H1 (cell line): ENCODE measurements at places on chromosomes 12 and 14. TPM values are rescaled to one million over a fixed set of nuclear protein-coding genes. Genes with fewer than 3 reads are reported as not detected.

GRCh38 chr12:125356111-125356510 is 290.9 kb downstream of the AACS start:
- H3K27ac ChIP-seq = no peak overlapping the region
- H3K27me3 ChIP-seq = no peaks in the 10 kb centered on the region
- H3K36me3 ChIP-seq = peaks cover 14% of the 10 kb centered on the region
- H3K4me1 ChIP-seq = no peaks in the 10 kb centered on the region
- H3K4me3 ChIP-seq = no peak overlapping the region

DNA sequence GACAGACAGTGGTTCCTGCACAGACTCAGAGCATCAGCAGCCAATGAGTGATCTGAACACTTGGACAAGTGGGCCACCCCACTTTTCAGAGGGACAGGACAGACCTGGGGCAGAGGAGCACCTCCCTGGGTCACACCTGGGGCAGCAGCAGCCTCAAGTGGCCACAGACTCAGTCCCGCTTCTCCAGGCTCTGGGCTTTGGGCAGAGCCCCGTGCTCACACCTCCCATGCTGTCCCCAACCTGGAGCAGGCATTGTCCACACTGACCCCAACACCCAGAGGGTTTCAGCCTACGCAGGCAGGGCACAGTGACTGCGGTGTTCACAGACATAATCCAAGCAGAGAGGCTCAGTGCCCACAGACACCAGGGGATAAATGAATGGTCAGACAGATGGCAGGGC is 135.5 kb upstream of the SFSWAP start:
- H3K4me3 ChIP-seq = no peak overlapping the region
- H3K27ac ChIP-seq = no peak overlapping the region
- no peaks in the 10 kb centered on the region for H3K27me3 ChIP-seq
- DNase-seq = no peak
- H3K36me3 ChIP-seq = no peaks in the 10 kb centered on the region

DNA sequence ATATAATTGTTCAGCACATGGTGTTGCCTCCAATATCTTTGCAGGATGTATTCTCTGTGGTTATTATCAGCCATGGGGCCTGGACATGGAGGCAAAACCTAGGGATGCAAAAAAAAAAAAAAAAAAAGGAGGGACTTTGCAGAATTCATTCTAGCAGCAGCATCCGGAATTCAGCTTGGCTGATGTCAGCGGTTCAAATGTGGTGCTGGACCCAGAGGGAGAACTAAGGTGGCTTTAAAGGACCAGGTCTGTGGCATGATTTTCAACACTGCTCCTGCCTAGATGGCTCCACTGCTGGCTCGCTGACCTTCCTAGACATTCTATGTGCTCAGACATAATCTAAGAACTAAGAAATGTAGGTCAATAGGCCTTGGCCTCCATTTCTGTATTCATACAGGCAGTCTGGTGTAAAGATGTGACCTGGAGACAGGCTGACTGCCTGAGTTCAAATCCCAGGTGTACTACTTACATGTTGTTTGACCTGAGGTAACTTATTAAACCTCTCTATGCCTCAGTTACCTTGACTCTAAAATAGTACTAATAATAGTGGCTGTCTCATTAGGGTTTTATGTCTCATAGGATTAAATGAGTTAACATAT is 108.6 kb downstream of the PPM1A start:
- H3K36me3 ChIP-seq = no peaks in the 10 kb centered on the region
- DNase-seq = no peak
- peaks cover 2% of the 10 kb centered on the region; the same call in 1 of the 2 replicates for H3K4me1 ChIP-seq
- H3K27ac ChIP-seq = no peak overlapping the region
- no peaks in the 10 kb centered on the region; the same call in 1 of the 2 replicates for H3K27me3 ChIP-seq

DNA sequence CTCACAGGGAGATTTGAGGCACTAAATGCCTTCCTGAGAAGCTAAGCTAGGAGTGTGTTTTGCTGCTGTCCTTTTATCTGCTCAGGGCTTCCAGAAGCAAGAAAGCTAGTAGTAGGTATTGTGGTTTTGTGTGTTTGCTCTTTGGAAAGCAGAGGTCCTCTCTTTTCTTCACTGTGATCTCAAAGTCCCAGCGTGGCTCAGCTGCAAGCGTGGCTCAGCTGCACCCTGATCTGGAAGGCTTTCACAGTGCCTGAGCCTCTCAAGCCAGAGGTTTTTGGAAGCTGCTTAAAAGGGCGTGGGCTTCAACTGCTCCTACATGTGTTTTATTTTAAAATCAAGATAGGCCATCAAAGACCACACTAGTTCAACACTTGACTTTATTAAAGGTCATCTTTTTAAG is 337.4 kb upstream of the RGS6 start:
- H3K27me3 ChIP-seq = no peaks in the 10 kb centered on the region
- no peak overlapping the region for H3K27ac ChIP-seq
- no peak overlapping the region for H3K4me3 ChIP-seq
- DNase-seq = no peak
- no peaks in the 10 kb centered on the region for H3K36me3 ChIP-seq
- H3K4me1 ChIP-seq = no peaks in the 10 kb centered on the region

- DNase-seq = no peak
- peaks cover 37% of the 10 kb centered on the region for H3K4me1 ChIP-seq
- no peak overlapping the region for H3K4me3 ChIP-seq
- H3K27ac ChIP-seq = no peak overlapping the region
- H3K27me3 ChIP-seq = no peaks in the 10 kb centered on the region
- no peaks in the 10 kb centered on the region for H3K36me3 ChIP-seq
These were observed 319.1 kb downstream of the ZFP36L1 start for GRCh38 chr14:68473794-68474193.

DNA sequence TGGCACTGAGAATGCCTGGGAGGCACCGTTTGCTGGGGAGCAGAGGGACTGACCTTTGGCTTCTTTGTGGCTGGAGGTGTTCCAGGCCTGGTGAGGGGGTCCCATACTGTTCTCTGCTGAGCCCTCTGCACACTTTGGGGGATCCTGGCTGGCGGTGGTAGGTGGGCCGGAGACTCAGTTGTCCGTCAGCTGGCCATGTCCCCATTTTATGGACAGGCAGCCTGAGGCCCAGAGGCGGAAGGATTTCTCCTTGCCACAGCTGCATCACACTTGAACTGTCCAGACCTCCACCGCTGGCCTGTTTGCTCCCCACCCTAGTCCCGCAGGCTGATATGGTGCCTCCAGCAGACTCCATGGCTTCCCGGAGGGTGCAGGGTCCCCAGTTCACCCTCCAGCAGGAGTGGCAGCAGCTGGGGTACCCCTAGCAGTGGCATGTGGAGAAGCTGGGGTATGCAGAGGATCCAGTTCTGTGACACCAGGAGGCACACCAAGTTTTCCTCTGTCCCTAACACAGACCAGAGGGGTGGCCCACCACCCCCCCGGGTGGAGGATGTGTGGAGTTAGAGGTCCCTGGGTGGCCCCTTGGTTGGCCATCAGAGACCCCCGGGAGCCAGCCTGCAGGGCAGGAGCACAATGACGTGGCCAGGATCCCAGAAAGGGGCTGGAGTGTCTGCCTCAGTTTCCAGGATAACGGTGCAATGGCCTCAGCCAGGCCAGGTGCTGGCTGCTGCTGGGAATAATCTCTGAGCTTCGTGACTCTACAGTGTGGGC is 14.8 kb downstream of the SLC25A29 start:
- no peak overlapping the region; the same call in 1 of the 2 replicates for H3K27ac ChIP-seq
- DNase-seq = no peak
- H3K4me3 ChIP-seq = no peak overlapping the region

DNA sequence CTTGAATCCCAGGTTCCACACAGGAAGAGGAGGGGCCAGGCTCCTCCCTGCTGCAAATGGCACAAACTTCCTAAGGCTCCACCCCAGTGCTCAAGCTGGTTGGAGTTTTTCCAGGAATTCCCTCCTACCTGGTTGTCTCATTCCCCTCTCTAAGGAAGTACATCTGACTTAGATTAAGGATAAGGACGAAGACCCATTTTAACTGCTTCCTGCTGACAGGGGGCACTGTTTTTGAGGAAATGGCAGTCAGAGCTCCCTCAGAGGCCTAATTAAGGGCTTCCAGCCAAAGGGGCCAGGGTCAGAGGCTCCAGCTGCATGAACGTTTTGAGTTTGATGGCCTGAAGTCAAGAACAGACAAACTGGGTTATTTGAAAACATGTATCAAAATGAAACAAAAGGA is 1084.7 kb downstream of the SLC6A15 start:
- H3K27ac ChIP-seq = no peak overlapping the region
- H3K27me3 ChIP-seq = no peaks in the 10 kb centered on the region
- no peak overlapping the region for H3K4me3 ChIP-seq
- H3K4me1 ChIP-seq = no peaks in the 10 kb centered on the region
- no peak for DNase-seq

GRCh38 chr12:78128211-78128610 is 297.5 kb downstream of the NAV3 start:
- no peak overlapping the region for H3K4me3 ChIP-seq
- no peaks in the 10 kb centered on the region for H3K27me3 ChIP-seq
- H3K4me1 ChIP-seq = no peaks in the 10 kb centered on the region
- H3K36me3 ChIP-seq = no peaks in the 10 kb centered on the region

- H3K27me3 ChIP-seq = no peaks in the 10 kb centered on the region
- peaks cover 49% of the 10 kb centered on the region for H3K36me3 ChIP-seq
- peaks cover 6% of the 10 kb centered on the region for H3K4me1 ChIP-seq
These were observed 1.0 kb downstream of the ORMDL2 start for GRCh38 chr12:55818886-55819285.

DNA sequence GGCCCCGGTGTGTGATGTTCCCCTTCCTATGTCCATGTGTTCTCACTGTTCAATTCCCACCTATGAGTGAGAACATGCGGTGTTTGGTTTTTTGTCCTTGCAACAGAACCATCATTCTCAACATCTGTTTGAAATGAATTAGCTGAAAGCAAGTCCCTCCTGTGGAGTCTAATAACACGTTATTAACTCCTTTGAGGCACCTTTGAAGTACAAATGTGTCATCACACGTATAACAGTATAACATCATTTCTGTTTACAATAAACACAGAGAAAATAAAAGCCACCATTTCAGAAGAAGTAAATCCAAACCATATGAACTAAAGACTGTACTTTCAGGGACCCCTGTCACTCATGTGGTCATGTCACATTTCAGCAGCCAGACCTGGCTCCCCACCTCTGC is 198.5 kb downstream of the STXBP6 start:
- H3K27me3 ChIP-seq = no peaks in the 10 kb centered on the region
- no peaks in the 10 kb centered on the region; the same call in 1 of the 2 replicates for H3K4me1 ChIP-seq
- DNase-seq = no peak
- H3K36me3 ChIP-seq = no peaks in the 10 kb centered on the region
- no peak overlapping the region for H3K27ac ChIP-seq

GRCh38 chr12:22881878-22882385 is 257.0 kb downstream of the ETNK1 start:
- no peaks in the 10 kb centered on the region for H3K4me1 ChIP-seq
- H3K36me3 ChIP-seq = no peaks in the 10 kb centered on the region
- H3K27me3 ChIP-seq = no peaks in the 10 kb centered on the region
- H3K4me3 ChIP-seq = no peak overlapping the region
- H3K27ac ChIP-seq = no peak overlapping the region
- DNase-seq = no peak

DNA sequence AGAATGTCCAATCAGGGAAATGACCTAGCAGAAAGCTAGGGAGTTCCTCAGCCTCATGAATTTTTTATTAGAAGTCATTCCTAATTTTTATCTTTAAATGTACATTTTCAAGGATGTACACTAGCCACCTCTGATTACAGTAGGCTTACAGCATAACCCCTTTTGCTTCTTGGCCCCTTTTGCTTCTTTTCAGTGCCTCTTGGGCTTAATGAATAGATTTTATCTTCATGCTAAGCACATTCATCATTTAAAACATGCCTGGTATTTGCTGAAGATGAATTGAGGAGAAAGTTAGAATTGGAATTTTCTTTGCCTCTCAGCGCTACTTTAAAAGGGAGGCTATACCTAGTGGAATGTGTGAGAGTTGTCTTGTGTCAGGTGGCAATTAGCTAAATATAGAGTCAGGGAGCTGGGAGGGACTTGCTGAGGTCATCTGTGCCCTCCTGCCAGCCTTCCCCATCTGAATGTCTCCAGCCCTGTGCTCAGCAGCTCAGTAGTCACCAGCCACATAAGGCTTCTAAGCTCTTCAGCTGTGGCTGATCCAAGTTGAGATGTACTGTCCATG is 132.1 kb downstream of the SAMD4A start:
- DNase-seq = no peak
- no peaks in the 10 kb centered on the region for H3K36me3 ChIP-seq
- peaks cover 2% of the 10 kb centered on the region for H3K4me1 ChIP-seq
- no peaks in the 10 kb centered on the region for H3K27me3 ChIP-seq
- no peak overlapping the region; the same call in 1 of the 2 replicates for H3K27ac ChIP-seq
- H3K4me3 ChIP-seq = no peak overlapping the region

DNA sequence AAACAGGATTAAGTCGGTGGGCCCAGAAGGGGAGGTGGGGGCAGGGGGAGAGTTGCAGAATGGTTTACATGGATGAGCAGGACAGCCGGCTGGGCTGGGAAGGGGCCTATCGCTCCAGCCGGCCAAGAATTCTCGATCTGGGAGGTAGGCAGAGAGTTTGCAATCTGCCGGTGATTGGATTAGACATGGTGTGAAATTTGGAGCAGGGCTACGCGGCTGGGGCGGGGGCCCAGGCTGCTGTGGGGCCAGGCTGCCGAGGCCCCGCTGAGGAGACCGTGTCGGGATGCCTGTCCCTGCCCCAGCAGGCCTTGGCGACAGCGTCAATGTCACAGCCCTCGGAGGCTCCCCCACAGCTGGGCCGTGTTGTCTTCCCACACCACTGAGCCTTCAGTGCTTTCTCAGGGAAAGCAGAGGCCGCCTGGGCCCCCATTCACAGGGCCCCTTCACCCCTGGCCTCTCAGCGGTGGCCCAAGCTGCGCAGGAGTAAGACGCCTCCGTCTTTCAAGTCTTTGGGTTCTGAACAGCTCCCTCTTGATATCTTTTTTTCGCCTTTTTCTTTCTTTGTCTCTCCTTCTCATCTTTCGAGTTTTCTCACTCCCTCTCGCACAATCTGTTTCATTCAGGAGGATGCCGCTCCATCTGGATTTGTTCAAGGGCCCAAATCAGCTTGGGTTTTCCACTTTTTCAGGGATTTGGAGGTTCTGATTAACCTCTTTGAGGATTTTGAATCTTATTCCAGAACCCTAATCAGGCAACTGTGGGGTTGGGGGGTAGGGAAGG is 117.5 kb upstream of the PARP11 start:
- H3K4me1 ChIP-seq = no peaks in the 10 kb centered on the region
- no peak overlapping the region for H3K27ac ChIP-seq
- H3K4me3 ChIP-seq = no peak overlapping the region
- no peaks in the 10 kb centered on the region for H3K27me3 ChIP-seq
- no peak for DNase-seq

SOX5 gene
- 1.1 and 2.6 TPM in 2 replicates for total RNA-seq
